ENCODE measurements at places on chromosomes 6 and 20.

- no peak for DNase-seq
Observed at GRCh38 chr6:19319005-19319404, 518.2 kb upstream of the ID4 start.

- DNase-seq = no peak
Observed at GRCh38 chr6:100412872-100413271, 51.8 kb downstream of the SIM1 start.

DNA sequence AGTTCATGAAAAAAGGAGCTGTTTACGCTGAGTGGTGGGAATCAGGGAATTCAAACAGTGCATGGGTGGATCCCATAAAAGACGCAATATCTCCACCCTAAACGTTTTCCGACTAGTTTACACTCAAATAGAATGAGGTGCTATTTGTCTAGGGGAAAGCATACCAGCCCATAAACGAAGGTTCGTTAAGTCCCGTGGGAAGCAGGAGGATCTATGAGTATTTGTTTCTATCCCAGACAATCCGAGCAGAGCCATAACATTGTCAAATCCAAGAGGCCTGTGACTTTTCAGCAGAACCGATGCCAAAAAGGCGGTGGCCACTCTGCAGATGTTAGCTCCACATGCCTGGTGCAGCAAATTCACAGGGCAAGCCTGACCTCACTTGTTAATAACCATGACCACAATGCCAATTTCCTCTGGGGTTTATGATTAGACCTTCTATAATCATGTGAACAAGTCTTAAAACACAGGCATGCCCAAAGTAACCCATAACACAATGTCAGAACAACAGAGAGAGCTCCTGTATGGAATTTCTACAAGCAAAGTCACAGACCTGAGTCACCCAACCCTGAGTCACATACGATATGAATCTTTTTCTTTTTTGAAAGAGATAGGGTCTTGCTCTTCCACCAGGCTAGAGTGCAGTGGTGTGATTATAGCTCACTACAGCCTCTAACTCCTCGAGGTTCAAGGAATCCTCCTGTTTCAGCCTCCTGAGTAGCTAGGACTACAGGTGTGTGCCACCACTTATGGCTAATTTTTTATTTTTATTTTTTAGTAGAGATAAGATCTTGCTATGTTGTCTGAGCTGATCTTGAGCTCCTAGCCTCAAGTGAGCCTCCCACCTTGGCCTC, 123.3 kb downstream of the KIF13A start:
- DNase-seq = peak; percentile 67

GRCh38 chr6:80215063-80215462, 108.6 kb downstream of the BCKDHB start:
- no peak for DNase-seq

DNA sequence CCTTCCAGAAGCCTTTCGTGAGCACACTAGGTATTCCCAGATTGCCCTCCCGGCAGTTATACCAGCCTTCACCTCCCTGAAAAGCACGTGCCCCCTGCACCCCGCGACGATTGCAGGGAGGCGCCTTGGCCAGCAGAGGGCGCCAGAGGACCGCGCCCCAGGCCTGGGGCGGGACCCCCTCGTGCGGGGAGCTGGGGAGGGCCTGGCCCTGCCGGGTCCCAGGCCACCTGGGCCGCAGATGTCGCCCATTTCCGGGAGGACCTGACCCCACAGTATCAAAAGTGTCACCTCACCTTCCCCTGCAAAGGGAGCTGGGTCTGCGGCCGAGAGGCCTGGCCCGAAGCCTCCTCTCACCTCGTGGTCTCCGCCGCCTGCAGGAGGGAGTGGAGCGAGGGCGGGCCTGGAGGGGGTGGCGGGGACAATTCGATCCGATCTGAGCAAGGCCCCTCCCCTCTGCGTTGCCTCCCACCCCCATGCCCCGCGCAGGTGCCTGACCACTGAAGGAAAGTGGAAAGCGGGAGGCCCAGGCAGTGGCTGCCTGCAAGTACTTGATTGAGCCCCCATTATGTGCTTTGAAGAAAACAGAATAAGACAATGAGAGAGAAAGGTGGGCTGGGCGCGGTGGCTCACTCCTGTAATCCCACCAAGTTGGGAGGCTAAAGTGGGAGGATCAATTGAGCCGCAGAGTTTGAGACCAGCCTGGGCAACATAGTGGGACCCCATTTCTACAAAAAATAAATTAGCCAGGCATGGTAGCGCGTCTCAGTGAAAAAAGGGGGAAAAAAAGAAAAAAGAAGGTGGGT, 3.5 kb upstream of the SNAI1 start:
- DNase-seq = peak; percentile 78

DNA sequence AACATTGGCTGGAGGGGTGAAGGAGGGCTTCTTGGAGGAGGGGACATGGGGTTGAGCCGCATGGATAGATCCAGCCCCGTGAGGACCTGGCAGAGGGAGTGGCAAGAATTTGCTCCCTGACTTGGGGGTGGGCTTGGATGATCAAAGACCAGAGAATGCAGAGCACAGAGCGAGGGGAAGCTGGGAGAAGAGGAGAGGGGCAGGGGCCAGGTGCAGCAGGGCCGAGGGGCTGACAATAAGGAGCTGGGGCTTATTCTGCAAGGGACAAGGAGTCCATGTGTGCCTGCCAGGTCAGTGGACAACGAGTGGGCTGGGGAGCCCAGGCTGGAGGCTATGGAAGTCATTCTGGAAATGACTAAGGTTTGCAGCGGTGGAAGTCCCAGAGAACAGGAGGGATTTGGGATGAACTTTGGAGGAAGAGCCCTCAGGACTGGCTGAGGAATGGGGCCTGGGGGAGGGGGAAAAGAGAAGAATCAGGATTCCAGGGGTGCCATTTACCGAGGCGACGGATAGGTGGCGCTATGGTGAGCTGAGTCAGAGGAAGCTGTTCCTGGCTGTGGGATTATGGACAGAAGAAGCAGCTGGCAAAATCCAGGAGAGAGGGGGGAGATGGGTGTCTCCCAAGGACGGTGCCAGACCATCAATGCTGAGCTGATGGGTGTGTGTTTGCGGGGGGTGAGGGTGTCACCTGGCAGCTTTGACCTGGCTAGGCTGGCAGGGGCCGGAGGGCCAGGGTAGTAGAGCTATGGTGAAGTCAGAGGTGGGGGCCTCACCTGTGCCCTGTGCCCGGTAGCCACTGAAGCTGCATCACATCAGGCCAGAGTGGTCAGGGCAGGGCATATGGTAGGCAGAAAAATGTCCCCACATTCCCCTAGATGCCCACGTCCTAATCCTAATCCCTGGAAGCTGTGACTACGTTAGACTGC, 7.8 kb downstream of the KCNG1 start:
- DNase-seq = peak; percentile 80

DNA sequence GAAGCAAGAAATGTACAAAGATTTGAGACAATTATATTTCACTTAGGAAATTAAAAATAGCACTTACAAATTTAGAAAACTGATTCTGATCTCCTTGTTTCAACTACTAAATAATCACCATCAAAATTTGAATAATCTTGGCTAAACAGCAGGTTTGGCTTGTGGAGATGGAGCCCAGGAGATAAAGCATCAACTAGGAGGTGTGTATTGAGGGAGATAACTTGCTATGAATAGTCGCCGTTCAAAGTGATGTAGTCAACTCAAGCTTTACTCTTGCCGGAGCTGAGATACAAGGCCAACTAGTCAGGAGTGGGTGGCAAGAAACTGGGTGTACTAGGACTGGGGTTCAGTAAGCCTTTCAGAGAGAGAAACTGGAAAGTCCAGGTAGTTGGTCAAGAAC, 117.7 kb downstream of the TRMT11 start:
- no peak for DNase-seq

- DNase-seq = peak; percentile 85
Observed at GRCh38 chr6:89952686-89953085, 58.4 kb downstream of the GJA10 start.

- no peak for DNase-seq
Observed at GRCh38 chr6:158826819-158827501, 7.8 kb upstream of the EZR start.

- DNase-seq = no peak
Observed at GRCh38 chr6:449486-450419, 58.2 kb downstream of the IRF4 start.

DNA sequence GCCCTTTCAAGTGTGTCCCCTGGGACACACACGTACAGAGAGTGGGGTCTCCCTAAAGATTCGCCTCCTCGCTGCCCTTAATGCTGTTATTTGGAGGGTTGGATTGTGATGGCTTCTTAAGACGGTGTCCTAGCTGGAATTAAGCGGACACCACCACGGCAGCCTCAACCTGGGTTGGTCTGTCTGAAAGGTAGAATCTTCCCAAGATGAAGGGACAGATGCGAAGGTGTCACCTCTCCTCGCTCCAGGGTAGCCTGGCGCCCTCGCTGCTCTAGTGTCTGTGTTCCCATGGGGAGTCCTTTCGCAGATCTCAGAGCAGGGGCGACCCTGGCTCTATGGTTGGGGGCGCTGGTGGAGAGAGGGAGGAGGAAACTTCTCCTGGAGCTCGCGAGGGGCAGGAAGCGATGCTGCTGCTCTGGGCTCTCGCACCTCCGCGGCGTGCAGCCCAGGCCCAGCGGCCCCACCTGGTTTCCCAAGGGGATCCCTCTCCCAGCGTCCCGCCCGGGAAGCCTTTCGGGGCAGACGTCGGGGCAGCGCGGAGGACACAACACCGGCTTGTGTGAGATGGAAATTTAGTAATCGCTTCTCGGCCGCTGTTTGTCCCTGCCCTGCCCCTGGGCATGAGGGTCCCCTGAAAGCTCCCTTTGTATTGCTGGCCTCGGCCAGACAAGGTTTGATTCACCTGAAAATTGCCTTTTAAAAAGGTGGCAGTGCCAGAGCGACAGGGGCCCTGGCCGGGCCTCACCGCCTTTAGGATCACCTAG, 1.7 kb downstream of the RSPO3 start:
- DNase-seq = peak; percentile 31

GRCh38 chr6:93779086-93779841, 359.9 kb upstream of the EPHA7 start:
- DNase-seq = peak; percentile 83
